ENCODE measurements at places on chromosomes 1 and 21.

- DNase-seq: no peak
These were observed 322.6 kb downstream of the LTN1 start for GRCh38 chr21:28669971-28670653.

GRCh38 chr1:186878356-186878755 is 49.6 kb downstream of the PLA2G4A start:
- DNase-seq: no peak

- no peak for DNase-seq
These were observed 71.1 kb upstream of the CD34 start for GRCh38 chr1:207981976-207982375.

DNA sequence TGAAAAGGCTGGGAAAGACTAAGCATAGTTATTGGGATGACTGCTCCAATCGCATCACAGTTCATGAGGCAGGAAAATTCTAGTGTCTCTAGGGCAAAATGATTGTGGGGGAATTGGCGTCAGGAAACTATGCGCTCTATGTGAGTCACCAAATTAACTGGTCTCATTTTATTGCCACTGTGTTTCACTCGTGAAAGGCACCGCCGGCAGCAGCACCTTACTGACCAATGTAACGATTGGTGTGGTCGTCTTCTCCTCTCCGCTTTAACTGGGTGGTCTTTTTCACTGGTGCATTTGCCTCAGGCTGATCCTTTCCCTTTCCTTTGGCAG is 83.5 kb downstream of the SPAG17 start:
- DNase-seq: no peak

DNA sequence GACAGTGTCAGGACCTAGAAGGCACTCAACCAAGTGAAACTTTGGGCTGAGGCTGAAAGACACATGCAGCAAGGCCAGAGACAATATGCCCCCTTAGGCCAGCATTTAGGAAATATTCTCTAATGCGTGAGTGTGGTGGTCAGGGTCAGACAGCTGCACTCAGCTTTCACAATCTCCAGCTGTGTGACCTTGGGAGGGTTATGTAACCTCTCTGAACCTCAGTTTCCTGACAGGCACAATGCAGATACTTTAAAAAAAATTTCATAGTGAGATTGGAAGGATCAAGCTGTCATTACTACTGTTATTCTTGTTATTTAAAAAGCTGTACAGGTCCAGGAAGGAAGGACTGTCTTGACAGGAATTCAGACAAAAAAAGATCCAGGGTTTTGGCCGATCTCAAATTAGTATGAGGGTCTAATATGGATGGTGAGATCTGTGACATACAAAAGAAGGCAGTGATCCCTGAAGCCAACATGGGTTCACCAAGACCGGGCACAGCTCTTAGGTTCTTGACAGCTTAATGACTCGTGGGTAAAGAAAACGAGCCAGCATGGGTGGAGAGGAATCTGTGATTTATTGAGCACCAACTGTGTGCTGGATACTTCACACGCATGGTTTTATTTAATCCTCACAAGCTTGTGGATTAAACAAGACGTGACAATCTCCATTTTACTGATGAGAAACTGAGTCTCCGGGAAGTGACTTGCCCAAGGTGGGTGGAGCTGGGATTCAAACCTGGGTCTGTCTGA is 54.6 kb upstream of the POU3F1 start:
- no peak for DNase-seq

GRCh38 chr1:245873883-245874671 is 633.0 kb downstream of the SMYD3 start:
- no peak for DNase-seq
